ENCODE measurements at places on chromosomes 6 and 20.

- DNase-seq = no peak
These were observed 236.5 kb downstream of the GMPR start for GRCh38 chr6:16474772-16475493.

- no peak for DNase-seq
These were observed 23.0 kb upstream of the FAM8A1 start for GRCh38 chr6:17577059-17577458.

DNA sequence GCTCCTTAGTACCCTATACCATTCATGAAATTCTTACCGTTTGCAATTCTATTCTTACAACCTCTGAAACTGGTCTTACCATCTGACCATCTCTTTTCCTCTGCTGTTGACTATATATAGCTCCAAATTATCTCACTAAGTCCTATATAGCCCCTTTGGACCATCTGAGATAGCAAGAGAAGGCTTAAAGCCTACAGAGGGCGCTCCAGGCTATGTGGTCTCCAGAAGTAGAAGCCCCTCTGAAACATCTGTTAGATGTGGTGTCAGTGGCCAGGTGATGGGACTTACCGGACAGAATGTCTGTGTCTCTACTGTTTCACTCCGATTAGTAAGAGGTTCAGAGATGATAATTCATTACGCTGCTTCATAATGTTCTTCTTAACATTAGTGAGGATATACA, 140.7 kb upstream of the BMP2 start:
- no peak for DNase-seq

- no peak for DNase-seq
These were observed 107.9 kb upstream of the CLDN20 start for GRCh38 chr6:155155787-155156447.

DNA sequence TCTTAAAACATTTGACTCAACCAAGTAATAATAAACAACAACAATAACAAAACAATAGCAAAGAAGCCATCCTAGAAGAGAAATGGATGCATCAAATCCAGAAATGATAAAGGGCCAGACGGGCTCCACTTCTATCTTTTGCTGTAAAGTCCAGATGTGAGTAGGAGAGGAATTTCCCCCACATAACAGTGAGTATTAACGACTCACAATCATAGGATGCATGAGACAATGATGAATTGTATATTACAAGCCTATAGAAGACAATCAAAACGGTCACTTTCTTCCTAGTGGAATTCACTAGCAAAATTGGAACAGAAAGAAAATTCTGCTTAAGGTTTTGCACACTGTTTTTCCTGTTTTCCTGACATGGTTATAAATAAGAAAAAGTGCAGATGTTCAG, 97.0 kb upstream of the PREP start:
- DNase-seq = no peak

- no peak for DNase-seq
These were observed 119.0 kb upstream of the MCHR2 start for GRCh38 chr6:100112855-100113508.

GRCh38 chr6:121855521-121855920, 420.1 kb downstream of the GJA1 start:
- no peak for DNase-seq

DNA sequence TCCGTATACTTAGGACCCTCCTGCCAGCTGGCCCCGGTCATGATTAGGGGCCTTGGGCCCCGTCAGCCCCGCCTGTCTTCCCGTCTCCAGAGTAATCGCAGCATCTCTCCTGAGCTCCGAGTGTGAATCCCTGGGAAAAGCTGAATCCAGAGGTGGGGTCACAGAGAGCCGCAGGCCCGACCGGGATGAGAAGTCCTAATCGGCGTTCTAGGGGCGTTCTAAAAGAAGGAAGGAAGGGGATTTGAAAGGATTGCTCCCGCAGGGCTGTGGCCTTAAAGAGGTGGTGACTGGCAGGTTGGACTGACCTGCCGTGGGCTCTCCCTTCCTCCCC, 371 bp downstream of the HMGN4 start:
- DNase-seq = no peak
